ENCODE measurements at places on chromosomes 11 and 22.

- no peak for DNase-seq
Measured at GRCh38 chr22:46107753-46108563, 42.4 kb upstream of the PPARA start.

- no peak for DNase-seq
Measured at GRCh38 chr11:540583-541432, 3.5 kb downstream of the LRRC56 start.

GRCh38 chr11:81112718-81113117 is 1620.9 kb downstream of the FAM181B start:
- no peak for DNase-seq

DNA sequence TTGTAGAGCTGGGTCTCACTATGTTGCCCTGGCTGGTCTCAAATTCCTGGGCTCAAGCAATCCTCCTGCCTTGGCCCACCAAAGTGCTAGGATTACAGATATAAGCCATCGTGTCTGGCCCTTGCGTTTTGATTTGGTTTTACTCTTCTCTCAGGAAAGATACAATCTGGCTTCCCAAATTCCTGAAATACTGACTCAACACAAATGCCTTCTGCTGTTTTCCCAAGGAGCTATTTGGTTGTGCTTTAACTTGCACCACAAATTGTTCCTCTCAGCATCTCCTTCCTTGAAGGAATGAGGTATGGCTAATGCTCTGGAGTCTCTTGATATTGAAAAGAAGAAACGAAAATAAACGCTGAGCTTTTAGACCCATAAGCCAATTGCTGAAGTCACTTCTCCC is 110.0 kb upstream of the PAX6 start:
- no peak for DNase-seq

GRCh38 chr11:117179048-117179999 is 781 bp downstream of the SIDT2 start:
- no peak for DNase-seq
